ENCODE measurements at places on chromosomes 5 and 9. TPM values are rescaled to one million over a fixed set of nuclear protein-coding genes. Genes with fewer than 3 reads are reported as not detected.

DNA sequence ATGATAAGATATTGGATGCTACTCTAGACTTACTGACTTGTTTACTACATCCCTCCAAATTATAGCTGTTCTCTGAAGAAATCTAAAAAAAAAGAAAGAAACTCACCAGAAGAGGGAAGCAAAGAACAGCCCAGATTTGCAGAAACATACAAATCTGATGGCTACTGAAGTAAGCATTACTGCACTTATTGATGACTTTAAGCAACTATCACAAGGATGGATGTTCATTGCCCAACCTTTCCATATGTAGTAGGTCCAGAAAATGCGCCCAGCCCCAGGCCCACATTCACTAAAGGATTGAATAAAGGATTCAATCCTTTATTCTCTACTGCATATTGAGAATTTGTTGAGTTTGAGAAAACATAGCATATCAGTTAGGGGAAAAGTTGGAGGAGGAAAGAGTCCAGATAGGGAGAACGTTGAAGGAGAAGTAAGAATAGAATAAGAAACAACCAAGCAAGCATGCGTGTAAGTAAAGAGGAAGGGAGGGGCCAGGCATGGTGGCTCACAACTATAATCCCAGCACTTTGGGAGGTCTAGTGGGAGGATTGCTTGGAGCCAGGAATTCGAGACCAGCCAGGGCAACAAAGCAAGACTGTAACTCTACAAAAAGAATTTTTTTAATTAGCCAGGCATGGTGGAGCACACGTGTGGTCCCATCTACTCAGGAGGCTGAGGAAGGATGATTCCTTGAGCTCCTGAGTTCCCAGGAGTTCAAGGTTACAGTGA is 33.8 kb upstream of the DTWD2 start:
- DNase-seq, result peak; percentile 35

DNA sequence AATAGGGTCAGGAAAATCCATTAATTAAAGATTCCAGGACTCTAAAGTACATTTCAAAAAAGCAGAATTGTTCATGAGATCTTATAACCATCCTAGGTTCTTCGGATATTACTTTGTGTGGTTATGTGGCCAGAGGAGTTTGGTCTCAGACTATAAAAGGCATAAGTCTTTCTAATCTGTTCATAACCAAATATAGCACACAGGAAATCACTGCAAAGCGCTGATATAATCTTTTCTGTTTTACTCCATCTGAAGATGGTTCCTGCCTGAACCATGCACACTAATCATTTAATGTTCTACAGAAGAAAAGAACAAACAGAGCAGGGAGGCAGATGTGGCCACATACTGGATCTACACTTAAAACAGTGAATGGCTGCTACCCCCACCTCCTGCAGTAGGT is 182.8 kb downstream of the SEMA5A start:
- no peak for DNase-seq

- DNase-seq, result no peak
These were observed 54.0 kb downstream of the PPIP5K2 start for GRCh38 chr5:103174147-103174546.

GRCh38 chr5:80403782-80404181 is 4.1 kb upstream of the ZFYVE16 start:
- DNase-seq, result no peak

- DNase-seq, result no peak
These were observed 6.3 kb downstream of the ARL15 start for GRCh38 chr5:54304040-54304439.

DNA sequence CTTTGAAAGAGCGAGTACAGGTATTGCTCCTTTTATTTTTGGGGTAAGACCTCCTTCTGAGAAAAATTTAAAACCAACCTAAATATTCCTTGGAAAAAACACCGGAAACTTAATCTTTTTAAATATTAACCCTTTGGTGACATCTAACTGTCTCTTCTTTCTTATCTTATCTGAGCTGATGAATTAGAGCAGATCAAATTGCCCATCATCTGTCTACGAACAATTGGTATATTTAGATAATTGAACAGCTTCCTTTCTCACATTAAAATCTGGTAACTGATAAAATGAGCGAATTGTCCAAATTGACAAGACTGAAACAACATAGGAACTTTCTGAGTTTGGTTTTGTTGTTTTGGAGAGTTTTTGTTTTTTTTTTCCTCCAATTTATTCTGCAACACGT is 2.0 kb downstream of the ISL1 start:
- no peak for DNase-seq

DNA sequence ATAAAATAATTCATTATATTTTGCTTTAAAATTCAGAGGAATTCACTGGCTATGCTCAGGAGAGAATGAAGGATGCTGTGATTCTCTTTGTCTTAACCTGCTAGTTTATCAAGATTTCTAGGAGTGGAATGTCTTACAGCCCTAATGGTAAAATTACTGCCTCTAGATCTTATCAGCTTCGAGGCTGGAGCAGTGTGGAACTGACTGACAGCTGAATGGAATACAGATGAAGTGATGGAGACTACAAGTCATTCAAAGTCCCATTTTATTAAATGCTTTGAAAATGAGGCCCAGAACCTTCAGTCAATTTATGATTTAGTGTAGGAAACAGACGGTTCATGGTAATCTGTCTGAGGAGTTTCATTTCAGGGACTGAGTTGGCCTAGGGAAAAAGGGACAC is 202.1 kb downstream of the RFX3 start:
- no peak for DNase-seq

NKD2 gene
- total RNA-seq, result not detected

Data from A172 (cell line).